ENCODE measurements at places on chromosomes 5 and 9.

GRCh38 chr5:148125641-148126040, 42.7 kb upstream of the SPINK14 start:
- DNase-seq = no peak

DNA sequence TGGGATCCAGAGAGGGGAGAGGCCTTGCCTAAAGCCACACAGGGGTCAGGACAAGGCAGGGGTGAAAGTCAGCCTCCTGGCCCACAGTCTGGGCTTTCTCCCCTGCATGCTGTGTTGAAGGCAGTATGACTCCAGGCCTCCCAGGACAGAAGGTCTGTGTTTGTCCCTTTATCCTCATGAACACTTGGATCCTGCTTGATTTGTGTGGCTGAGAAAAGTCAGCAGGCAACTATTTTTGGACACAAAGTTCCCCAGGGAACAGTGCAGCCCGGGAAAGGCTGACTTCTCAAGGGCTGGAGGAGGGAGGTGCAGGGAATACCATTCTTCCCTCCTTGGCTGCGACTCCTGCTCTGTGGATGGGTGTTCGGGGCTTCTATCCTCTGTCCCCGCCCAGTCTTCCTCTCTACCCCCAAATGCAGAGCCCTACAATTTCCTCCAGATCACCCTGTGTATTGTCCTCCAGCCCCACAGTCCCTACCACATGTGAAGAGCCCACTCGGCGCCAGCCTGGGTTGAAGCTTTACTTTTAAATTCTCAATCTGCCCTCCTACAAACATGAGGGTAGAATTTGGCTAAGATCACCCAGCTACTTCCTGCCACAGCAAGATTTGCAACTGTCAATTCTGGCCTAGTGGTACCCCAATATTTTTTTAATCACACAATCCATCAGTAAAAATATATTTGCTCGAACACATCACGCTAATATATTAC, 4.1 kb downstream of the AKNA start:
- DNase-seq = no peak

GRCh38 chr5:14450018-14450524, 131.5 kb upstream of the OTULINL start:
- no peak for DNase-seq

DNA sequence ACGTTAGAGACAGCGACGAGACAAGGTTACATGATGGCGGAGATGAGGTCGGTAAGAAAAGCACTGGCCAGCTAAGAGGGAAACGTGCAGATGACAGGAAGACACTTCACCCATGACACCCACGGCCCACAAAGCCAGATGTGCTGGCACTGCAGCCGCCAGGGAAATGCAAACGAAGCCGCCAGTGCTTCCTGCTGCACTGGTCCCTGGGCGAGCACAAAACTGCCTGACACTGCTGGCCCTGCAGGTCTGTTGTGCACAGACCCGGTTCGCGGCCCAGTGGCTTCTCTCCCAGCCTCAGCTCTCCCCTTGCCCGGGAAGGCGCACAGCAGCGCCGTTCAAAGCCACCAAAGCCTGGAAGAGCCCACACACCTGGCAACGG, 20.3 kb downstream of the QSOX2 start:
- DNase-seq = no peak

- DNase-seq = no peak
Observed at GRCh38 chr9:123528501-123528900, 172.5 kb downstream of the CRB2 start.

GRCh38 chr5:132661231-132662003, 3.4 kb downstream of the IL13 start:
- DNase-seq = no peak

- no peak for DNase-seq
Observed at GRCh38 chr5:173727839-173728778, 111.7 kb upstream of the BOD1 start.

DNA sequence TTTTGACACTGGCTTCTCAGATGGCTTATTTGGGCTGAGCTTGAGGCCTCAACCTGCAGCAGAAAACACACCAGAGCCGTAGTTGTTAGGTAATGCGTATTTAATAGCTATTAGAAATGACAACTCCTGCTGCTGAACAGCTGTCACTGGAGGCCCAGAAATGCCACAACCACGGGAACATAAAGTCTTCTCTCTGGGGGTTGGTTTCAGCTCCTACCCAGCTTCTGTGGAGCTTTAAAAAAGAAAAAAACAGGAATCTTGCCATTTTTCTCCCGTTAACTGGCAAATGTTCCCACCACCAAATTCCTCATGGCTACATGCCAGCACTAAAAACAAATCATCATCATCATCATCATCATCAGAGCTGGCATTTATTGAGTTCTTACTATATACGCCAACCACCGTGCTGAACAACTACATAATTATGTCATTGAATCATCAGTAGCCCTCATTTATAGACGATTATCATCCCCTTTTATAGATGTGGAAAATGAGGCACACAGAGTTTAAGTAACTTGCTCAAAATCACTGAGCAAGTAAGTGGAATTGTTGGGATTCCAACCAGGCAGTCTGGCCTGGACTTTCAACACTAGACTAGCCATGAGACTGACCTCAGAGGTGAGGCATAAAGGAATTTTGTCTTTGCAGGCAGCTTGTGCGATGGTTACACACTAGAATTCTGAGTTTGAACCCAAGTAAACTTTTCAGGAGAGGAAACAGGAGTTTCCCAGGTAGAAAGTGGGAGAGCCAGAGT, 185.3 kb upstream of the WWC1 start:
- DNase-seq = no peak

DNA sequence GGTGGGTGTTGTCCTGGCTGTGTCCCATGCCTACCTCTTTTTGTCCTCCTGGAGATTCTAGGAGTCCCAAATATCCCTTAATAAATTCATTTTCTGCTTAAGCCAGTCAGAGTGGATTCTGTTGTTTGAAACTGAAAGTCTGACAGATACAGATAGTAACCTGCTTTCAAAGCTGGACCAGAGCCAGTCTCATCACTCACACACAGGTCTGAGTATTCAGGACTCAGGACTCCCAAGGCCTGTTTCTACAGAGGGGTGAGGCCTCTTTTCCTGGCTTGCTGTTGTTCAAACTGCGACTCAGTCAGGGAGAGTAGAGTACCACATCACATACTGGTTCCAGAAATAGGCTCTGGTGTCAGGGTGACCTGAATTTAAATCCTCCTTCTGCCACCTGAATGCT, 190.1 kb downstream of the PAX5 start:
- no peak for DNase-seq

GRCh38 chr9:134940236-134941208, 22.8 kb upstream of the FCN1 start:
- peak; percentile 38 for DNase-seq
